ENCODE measurements at places on chromosomes 12 and 14.

- DNase-seq: peak; percentile 26
Observed at GRCh38 chr12:125755512-125755911, 690.3 kb downstream of the AACS start.

DNA sequence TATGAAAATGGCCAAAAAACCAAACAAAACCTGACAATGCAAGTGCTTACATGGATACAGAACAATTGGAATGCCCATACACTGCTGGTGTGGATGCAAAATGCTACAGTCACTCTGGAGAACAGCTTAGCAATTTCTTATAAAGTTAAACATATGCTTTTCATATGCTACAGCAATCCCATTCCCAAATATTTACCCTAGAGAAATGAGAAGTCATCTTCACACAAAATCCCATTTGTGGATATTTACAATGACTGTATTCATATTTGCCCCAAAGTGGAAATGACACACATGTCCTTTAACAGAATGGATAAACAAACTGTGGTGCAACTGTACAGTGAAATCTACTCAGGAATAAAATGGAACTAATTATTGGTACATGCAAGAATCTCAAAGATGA lies 20.4 kb downstream of the SAV1 start:
- no peak for DNase-seq

GRCh38 chr14:99759546-99759925 lies 33.7 kb upstream of the EML1 start:
- DNase-seq: no peak

DNA sequence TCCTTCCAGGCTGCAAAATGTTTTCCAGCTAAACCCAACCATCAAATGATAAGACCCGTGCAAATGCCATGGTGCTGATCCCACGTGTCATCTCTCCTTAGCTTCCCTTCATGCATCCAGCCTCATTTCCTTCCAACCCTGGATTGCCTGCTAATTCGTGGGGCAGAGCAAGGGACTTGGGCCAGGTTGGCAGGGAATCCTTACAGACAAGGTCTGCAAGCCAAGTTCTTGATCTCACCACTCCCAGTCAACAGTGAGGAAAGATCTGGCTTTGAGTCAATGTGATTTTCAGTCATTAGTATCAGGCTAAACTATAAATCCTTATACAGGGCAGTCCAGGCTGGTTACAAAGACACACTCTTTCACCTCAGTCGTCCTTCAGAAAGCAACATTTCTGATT lies 150.9 kb downstream of the ANO2 start:
- no peak for DNase-seq

- no peak for DNase-seq
Observed at GRCh38 chr12:117050060-117050459, 49.2 kb downstream of the TESC start.

- DNase-seq: peak; percentile 90
Observed at GRCh38 chr14:95157327-95158189, at the start of gene DICER1. DICER1 (minus strand) TSS chr14:95157529; CDS start chr14:95133458, 24,071 bp downstream.

DNA sequence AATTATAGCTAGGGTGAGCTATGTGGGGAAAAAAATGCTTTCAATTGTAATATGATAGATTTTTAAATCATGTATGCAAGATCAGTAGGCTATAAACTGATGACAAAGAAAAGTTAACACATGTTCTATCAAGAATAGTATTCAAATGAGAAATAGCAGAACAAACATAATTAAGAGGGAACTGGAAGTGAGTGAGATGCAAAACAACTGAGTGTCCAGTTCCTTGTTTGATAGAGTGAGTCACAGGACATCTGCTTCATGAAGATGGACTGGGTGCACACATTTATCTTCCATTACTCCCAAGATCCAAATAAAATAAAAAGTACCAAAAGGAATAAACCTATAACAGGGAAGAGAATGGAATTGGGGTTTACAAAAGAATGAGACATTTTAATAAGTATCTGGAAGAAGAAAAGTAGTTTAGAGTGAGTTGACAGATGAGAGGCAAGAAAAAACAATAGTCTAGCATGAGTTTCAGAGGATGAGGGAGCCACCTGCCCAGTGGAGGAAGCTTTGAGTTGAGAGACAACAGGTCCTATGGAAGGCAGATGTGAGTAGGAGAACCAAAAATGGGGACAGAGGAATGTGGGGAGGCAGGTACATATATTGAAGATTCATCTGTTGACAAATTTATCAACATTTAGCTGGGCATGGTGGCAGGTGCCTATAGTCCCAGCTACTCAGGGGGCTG lies 178.1 kb upstream of the ARHGAP5 start:
- DNase-seq: no peak

DNA sequence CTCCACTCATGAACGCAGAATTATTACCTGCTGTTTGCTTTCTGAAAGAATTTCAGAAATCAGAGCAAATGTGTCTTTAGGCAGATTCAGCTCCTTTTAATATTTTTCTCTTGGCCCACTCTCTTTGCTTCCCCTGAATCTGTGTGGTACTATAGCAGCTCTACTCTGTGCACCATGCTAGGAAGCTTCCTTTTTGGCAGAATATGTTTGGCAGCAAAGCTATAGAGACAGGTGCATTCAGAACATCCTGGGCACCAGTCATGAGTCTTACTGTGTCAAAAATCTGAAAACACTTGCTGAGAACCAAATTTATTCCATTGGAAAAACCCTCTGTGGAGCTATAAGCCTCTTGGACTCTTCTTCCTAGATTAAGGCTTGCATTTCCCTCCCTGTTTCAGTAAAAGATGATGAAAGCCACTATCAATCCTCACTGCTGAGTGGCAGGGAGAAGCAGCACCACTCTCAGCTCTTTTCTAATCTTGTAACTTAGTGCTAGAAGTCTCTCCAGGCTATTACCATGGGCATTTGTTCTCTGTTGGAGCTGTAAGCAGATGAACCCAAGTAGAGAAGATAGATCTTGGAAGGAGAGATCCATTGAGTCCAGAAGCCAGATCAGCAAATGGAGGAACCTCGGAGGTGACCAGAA lies 18.2 kb downstream of the CIPC start:
- no peak for DNase-seq

GRCh38 chr14:65330416-65330815 lies 82.1 kb upstream of the FUT8 start:
- no peak for DNase-seq

DNA sequence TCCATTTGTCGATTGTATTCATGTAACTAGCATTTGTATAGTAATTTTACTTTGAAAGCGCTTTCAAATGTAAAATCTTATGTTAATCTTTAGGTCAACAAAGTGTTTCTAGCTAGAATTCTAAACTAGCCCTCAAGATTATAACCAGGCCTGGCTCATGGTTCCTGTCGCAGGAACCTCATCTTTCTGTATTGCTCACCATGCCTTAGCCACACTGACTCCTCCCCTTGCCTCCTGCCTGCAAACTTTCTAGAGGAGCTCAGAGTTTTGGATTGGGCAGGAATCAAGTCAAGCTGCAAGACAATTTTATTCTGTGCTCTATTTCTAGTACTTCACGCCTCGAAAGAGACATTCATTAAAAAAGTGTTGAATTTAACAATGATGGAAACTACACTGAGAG lies 99.8 kb downstream of the TGFB3 start:
- DNase-seq: no peak

- DNase-seq: peak; percentile 0
Observed at GRCh38 chr14:33908540-33909223, 42.2 kb downstream of the EGLN3 start.

DNA sequence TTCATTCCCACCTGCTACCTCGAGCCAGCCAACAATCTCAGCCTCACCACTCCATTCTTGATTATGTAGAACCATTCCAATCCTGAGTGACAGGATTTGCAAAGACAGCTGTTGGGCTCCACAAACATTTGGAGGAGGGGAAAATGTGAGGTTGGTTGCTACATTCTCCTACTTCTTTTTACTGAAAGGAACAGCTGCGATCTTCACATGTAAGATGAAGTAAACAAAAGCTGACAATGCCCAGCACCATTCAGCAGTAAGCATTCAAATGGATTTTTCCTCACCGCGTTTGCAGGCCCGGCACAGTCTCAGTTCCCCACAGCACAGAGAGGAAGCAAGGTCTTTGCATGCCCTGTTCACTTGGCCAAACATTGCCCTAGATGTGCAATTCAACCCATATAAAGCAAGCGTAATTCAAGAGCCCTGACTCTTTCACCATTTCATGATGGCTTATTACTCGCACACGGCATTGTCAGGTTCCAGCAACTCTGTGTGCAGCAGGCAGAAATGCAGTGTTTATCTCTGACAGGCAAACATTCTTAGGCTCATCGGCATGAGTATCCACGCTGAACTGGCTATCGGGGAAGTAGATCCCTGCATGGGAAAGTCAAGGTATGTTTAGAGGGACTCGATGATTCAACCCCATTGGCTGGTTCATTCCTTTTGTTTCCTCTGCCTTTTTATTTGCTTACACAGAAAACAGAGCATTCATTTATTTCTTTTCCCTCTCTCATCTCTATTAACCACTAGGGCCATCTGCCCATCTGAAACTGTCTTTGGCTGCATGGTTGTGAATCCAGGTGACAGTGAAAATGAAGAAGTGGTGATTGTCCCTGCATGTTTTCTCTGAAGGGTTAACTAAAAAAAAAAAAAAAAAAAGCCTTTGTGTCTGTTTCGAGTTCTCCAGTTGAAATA lies 236.1 kb upstream of the PLEKHG7 start:
- DNase-seq: peak; percentile 89

- no peak for DNase-seq
Observed at GRCh38 chr14:76261371-76261811, 109.7 kb downstream of the GPATCH2L start.

DNA sequence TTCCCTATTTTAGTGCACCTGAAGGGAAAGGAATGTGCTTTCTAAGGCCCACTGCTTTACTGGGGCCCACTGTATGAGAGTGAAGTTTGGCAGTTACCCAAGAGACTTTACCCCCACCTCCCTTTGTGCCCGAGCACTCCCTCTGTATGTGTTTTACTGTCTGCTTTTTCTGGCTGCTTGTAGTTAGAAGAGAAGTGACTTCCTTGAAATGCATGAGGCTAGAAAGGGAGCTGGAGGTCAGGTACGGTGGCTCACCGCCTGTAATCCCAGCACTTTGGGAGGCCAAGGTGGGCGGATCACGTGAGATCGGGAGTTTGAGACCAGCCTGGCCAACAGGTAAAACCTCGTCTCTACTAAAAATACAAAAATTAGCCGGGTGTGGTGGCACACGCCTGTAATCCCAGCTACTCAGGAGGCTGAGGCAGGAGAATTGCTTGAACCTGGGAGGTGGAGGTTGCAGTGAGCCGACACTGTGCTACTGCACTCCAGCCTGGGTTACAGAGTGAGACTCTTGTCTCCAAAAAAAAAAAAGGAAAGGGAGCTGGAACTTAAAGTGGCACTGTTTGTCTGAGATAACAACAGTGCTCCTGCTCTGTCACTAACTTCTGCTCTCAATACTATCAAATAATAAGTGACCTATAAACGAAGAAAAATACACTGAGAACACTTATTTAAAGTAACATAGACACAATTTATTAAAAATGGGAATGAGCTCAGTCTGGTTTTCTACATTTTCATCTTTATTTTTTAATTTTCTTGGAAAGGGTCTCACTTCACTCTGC lies 5.8 kb downstream of the TRIP11 start:
- no peak for DNase-seq

- no peak for DNase-seq
Observed at GRCh38 chr12:32049956-32050355, 56.7 kb upstream of the BICD1 start.

- no peak for DNase-seq
Observed at GRCh38 chr14:63470962-63471793, 72.0 kb downstream of the PPP2R5E start.

GRCh38 chr14:90600619-90601018 lies 203.8 kb downstream of the CALM1 start:
- no peak for DNase-seq

DNA sequence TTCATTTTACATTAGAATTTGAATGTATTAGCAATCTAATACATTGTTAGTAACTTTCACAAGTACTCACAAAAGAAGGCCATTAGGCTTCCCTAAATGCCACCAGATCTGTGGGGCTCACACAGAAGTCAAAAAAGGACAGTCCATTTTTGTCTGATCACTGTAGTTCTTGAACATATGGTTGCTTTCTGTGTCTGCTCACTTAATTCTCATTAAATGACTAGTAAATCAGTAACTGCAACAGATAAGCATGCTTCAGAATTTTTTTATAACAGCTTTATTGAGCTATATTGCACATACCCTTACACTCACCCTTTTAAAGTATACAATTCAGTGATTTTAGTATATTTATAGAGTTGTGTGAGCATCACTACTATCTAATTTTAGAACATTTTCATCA lies 71.4 kb downstream of the DENND5B start:
- no peak for DNase-seq

- peak; percentile 26 for DNase-seq
Observed at GRCh38 chr12:96343347-96343954, 56.8 kb downstream of the CDK17 start.

DNA sequence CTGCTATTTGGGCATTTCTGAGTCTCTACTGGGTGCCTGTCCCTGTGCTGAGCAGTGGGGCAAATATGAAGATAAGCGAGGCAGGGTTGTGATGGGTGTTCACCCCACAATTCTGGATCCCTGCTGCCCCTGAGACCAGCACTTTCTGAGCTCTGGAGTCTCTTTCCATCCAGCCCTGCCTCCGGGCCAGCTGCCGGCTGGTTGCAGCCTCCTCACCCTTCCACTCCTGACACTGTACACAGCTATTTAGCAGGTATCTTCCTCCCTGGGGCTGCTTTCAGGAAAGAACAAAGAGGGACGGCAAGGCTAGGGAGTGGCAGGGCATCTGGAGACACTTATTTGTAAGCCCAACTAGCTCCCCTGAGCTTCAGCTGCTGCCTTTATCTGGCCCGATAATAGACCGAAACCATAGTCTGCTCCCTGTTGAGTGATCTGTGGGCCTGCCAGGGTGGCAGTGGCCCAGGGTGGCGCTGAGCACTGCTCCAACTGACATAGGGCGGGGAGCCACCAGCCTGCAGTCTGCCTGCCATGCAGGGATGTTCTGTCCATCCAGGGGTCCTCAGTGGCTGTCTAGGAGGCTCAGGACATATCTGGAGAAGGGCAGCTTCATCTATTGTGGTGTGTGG lies 7.6 kb upstream of the KRT80 start:
- DNase-seq: no peak

GRCh38 chr12:52636592-52637258 lies 15.3 kb downstream of the KRT2 start:
- DNase-seq: no peak

GRCh38 chr12:82954572-82954971 lies 267.9 kb downstream of the TMTC2 start:
- DNase-seq: no peak

GRCh38 chr14:79598339-79598738 lies 613.0 kb downstream of the DIO2 start:
- no peak for DNase-seq

DNA sequence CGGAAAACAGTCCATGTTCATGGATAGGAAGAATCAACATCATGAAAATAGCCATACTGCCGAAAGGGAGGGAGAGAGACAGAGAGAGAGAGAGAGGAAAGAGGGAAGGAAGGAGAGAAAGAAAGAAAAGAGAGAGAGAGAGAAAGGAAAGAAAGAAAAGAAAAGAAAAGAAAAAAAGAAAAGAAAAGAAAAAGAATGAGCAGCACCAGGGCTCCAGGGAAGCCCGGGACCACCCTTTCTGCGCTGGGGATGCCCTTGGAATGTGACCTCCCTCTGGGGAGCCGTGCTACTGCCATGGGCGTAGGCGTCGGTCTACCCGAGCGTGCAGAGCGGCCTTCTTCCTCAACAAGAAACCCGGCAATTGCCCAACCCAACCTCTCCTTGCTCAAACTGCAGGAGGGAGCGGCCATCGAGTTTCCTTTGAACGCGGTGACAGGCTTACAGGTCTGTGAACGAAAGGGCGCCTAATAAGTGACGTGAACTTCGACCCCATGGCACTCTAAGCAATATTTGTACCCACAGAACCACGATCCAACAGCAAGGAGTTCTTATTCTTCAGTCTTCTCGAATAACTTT lies 16.9 kb downstream of the OR6S1 start:
- no peak for DNase-seq

Measured in NAMALWA (cell line).